ENCODE measurements at places on chromosomes 5 and 9.

GRCh38 chr9:994005-994404 is 17.6 kb downstream of the DMRT3 start:
- no peak for DNase-seq

- DNase-seq: no peak
Observed at GRCh38 chr9:82090046-82090445, 101.5 kb downstream of the SPATA31D1 start.

DNA sequence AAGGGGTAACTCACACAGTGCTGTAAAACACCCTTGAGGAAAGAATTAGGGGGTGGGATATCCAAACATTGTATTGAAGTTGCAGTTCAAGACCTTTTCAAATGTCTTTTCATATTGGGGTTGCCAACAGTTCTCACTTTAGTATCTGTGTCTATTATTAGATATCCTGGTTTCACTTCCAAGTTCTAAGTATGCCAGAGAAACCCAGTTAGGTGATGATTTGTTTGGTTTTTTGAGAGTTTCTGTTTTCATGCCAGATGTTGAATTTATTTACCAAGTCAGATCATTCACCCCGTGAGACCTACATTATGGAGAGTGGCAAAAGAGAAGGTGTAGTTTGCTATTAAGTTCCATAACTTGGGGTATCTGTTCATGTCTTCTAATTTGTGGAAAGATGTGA is 64.5 kb downstream of the C9orf152 start:
- DNase-seq: no peak

- no peak for DNase-seq
Observed at GRCh38 chr5:51846015-51846414, 462.8 kb downstream of the ISL1 start.

- no peak for DNase-seq
Observed at GRCh38 chr5:2130361-2130760, 247.6 kb upstream of the IRX4 start.

- no peak for DNase-seq
Observed at GRCh38 chr5:147760086-147760875, 22.2 kb downstream of the JAKMIP2 start.

GRCh38 chr5:161897033-161897432 is 49.1 kb downstream of the GABRA1 start:
- DNase-seq: no peak

GRCh38 chr5:451587-452458 is 8.8 kb downstream of the EXOC3 start:
- DNase-seq: no peak

DNA sequence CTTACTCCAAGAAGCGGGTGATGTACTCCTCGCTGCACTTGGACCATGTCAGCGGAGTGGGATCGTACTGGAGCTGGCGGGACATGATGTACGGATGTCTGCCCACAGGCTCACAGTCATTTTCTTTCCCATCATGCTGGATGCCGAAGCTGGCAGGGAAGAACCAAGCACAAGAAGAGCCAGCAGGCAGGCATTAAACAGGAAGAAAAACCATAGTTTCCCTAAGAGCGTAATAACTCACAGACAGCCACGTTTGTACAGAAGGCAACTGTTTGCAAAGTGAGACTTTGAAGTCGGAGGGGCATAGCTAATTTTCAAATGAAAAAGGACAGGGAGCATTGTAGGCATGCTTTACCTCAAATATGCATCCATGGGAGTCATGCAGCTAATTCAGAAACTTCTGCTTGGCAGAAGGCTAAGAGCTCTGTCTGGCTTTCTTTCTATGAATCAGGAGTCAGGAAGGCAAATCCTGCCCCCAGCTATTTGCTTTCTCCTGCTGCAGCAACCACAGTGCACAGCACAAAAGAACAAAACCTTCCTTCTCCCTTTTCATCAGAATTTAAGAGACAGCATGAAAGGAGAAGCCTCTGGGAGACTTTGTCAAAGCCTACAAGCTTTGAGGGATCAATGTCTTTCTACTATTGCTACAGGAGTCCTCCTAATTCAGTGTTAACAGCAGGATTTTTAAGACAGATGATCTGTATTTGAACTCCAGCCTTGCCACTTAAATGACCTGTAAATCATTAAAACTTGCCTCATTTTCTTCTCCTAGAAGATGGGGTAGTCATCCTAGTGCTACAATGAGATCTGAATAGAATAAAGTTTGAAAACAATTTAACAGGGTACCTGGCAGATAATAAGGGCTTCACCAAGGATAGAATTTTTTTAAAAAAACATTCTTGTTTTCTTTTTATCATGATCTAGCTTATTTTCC is 209.1 kb downstream of the TARS1 start:
- DNase-seq: no peak

GRCh38 chr9:88751781-88752180 is 216.8 kb downstream of the NXNL2 start:
- no peak for DNase-seq

DNA sequence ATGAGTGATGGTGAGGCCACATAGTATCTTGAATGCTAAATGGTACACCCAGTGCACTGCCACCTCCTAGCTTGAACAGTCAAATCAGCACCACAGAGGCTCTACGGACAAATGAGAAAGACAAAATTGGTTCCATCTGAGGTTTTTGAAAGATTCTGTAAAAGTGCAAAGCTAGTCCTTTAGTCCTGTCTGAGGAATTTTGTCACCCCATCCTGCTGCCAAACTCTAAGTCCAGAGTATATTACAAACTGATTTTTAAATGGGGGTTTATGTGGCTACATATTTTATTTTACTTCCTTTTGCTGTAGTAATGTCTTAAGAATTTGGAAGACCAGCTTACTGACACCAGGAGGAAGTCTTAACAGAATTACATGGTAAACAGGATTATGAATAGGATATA is 7.7 kb downstream of the FREM1 start:
- no peak for DNase-seq

GRCh38 chr5:38613992-38614836 is 57.8 kb upstream of the LIFR start:
- no peak for DNase-seq

Data from NCI-H1436 treated with DMSO at 0.1 percent for 48 hours (cell line).